ENCODE measurements at places on chromosomes 5 and 9.

GRCh38 chr9:7690014-7690413 is 109.6 kb downstream of the DMAC1 start:
- no peak for DNase-seq

DNA sequence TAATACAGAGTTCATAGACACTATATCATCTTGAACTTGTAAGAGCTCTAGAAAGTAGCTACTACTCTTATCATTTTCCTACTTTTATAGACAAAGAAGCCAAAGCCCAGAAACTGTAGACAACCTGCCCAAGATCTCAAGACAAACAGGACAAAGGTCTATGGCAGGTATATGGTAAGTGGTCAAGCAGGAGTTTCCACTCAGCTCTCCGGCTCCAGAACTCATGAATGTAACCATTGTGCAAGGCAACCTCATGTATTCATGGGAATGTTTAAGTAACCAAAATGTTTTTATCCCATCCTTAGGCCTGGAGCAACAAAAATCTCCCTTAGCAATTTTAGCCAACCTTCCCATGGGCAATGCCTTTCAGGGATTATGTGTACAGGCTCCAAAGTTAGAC is 163.4 kb upstream of the PUM3 start:
- no peak for DNase-seq

GRCh38 chr5:119304439-119305211 is 51.2 kb upstream of the TNFAIP8 start:
- DNase-seq = no peak

GRCh38 chr5:132673939-132674630 is at the start of gene IL4:
Gene IL4, plus strand, starts transcription at chr5:132673989. Its CDS starts 62 bp downstream, at chr5:132674051.
- no peak for DNase-seq

DNA sequence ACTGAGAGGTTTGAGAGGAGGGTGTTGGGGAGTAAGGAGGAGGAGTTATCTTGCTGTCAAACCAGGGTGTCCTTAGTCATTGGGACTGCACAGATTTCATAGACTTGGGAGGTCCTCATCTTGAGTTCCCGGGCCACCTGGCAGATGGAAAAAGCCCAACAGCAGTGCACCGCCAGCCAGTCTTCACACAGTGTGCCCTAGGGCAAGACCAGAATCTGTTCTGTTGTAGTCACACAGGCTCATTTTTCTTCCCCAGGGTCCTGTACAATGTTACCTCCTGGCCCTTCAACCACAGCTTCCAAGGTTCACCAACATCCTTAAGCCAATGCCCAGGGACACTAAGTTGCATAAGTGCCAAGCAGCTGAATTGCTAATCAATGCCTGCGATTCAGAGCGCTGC is 21.0 kb downstream of the PLAC8L1 start:
- no peak for DNase-seq

- DNase-seq = peak; percentile 60
These were observed at the start of gene RNF180 for GRCh38 chr5:64165500-64166200. Gene RNF180, plus strand, starts transcription at chr5:64165843. Its CDS starts 34,965 bp downstream, at chr5:64200808.

GRCh38 chr5:154708846-154709245 is 46.3 kb upstream of the LARP1 start:
- no peak for DNase-seq

- no peak for DNase-seq
These were observed 16.1 kb downstream of the CCT5 start for GRCh38 chr5:10266137-10266536.
